ENCODE measurements at places on chromosomes 2 and 18.

GRCh38 chr2:53104263-53104662, 663.3 kb upstream of the CHAC2 start:
- peak; percentile 4 for DNase-seq

DNA sequence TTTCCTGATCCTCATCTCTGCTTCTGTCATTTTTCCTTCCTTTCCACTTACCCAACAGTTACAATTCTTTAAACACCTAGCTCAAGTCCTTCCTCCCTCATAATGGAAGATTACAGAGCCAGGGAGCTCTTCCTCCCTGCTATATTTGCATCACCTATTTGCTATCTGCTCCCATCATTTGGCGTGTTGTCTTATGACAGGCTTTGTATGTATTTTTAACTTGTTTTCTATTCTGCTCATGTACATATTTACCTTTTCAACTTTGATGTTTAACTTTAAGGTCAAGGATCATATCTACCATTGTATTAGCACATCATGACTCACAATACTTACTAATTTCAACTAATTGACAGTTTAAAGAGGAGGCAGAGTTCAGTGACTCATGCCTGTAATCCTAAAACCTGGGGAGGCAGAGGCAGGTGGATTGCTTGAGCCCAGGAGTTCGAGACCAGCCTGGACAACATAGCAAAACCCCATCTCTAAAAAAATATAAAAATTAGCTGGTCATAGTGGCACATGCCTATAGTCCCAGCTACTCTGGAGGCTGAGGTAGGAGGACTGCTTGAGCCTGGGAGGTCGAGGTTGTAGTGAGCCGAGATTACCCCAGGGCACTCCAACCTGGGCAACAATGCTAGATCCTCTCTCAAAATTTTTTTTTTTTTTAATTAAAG, 308.0 kb upstream of the STON1 start:
- DNase-seq: peak; percentile 92

GRCh38 chr18:9082711-9083510, 19.6 kb upstream of the NDUFV2 start:
- DNase-seq: no peak

- no peak for DNase-seq
Observed at GRCh38 chr18:22348521-22349316, 69.0 kb downstream of the CTAGE1 start.

DNA sequence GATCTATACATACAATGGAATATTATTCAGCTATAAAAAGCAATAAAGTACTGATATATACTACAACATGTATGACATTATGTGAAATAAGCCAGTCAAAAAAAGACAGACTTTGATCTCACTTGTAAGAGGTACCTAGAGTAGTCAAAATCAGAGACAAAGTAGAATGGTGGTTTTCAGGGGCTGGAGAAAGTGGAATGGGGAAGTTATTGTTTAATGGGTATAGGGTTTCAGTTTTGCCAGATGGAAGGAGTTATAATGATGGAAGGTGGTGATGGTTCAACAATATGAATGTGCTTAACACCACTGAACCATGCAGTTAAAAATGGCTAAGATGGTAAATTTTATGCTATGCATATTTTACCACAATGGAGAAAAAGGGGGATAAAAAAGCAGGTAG, 6.3 kb downstream of the COBLL1 start:
- DNase-seq: no peak

All from Panc1 (cell line).